ENCODE measurements at places on chromosomes 1 and 21.
A peak's percentile ranks its signal among the peaks of the same experiment; 100 is the strongest.

DNA sequence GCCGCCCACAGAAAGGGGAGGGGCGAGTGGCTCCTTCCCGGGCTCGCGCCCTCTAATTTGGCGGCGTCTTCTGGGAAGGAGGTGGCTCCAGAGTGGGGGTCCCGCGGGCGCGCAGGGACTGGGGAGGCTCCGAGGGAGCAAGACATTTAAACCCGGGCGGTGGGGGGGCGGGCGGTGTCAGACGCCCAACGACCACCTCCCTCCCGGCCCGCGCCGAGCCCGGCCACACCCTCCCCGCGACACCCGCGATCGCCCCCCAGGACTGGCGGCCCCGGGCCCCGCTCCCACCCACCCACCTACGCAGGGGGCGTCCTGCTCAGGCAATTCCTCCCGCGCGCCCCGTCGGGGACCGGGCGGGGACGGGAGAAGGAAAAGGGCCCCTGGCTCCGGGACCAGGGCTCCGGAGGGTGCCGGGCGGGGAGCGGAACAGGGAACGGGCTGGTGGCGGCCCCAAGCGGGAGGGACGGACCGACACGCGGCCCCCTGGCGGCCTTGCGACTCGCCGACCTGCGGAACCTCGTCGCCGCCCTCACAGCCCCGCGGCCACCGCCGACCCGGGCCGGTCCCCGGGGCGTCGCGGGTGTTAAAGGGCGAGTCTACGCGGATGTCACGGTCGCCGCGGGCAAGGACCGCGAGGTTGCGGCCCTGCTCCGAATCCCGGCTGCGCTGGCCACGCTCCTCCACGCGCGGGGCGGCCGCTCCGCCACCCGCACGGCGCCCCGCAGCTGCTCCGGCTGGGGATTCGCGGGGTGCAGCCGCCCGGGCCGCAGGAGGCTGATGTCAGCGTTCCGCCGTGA is 94.0 kb upstream of the FMN2 start:
- peak; percentile 19 for DNase-seq

DNA sequence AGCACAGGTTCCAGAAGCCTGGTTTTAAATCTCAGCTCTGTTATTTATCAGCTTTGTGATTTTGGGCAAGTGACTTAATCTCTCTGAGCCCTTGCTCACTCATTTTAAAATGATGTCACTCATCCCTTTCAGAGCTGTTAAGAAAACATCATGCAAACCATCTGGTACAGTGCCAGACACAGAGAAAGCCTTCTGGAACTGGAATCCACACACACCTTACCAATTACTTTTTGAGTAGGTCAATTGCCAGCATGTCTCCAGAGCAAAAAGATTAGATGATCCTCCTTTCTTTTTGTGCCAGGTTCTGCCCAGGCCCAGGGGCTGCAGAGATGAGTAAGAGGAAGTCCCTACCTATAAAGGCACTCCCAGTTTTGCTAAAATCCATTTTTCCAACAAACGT is 61.3 kb downstream of the ROR1 start:
- no peak for DNase-seq

GRCh38 chr1:227766015-227766634 is 30.9 kb downstream of the SNAP47 start:
- peak; percentile 12 for DNase-seq

- no peak for DNase-seq
Observed at GRCh38 chr1:182674346-182675246, 9.8 kb downstream of the RGS8 start.

GRCh38 chr1:46637444-46638083 is 21.0 kb upstream of the MOB3C start:
- DNase-seq = no peak
